NCI-H2081 (cell line): ENCODE measurements at places on chromosomes 2 and 18.

GRCh38 chr2:134259571-134259970, 5.7 kb downstream of the MGAT5 start:
- no peak for DNase-seq

DNA sequence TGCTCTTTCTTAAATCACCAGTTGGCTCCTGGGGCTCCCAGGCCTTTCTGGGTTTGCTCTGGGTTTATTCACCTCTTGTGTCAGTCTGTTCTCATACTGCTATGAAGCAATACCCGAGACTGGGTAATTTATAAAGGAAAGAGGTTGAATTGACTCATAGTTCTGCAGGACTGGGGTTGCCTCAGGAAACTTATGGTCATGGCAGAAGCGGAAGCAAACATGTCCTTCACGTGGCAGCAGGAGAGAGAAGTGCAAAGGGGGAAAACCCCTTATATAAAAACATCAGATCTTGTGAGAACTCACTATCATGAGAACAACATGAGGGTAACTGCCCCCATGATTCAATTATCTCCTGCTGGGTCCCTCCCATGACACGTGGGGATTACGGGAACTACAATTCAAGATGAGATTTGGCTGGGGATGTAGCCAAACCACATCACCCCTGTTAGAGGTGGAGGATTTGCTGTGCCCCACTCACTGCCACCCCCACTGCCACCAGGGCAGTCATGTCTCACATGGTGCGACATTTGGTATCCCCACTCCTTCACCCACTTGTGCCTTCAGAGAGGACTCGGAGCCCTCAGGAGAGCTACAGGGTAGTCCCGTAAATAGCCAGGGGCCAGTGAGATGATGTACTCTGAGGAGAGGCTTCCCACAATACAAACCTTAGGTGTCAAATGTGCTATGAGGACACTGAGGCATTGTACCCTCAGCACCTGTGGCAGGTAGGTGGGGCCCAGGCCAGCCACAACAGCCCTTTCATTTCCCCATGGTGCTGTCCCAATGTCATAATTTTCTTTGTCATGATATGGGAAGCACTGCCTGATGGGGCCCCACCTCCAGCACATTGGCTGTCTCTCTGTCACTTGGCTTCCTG, 35.7 kb downstream of the CDC42EP3 start:
- DNase-seq = no peak

GRCh38 chr18:49135877-49136276, 185.1 kb upstream of the SMAD7 start:
- DNase-seq = peak; percentile 33

GRCh38 chr2:164952057-164952702, 3.1 kb downstream of the SLC38A11 start:
- DNase-seq = no peak

GRCh38 chr2:230155359-230155758, 64.4 kb downstream of the SP110 start:
- no peak for DNase-seq

DNA sequence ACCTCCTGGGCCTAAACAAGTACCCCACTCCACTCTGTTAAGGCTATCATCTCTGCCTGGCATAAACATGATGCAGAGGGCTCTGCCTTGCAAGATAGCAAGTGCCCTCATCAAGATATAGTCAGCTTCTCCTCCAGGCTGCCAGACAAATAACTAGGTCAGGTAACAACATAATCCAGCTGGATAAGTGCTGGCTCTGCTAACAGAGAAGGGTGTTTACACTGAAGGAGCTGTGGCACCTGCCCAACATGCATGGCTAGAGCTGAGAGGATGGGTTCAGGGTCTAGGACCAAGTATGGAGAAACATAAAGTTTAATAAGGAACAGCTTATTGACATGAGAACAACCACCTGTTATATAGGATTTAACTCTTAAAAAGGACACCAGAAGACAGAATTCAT, 42.8 kb downstream of the DLGAP1 start:
- no peak for DNase-seq

DNA sequence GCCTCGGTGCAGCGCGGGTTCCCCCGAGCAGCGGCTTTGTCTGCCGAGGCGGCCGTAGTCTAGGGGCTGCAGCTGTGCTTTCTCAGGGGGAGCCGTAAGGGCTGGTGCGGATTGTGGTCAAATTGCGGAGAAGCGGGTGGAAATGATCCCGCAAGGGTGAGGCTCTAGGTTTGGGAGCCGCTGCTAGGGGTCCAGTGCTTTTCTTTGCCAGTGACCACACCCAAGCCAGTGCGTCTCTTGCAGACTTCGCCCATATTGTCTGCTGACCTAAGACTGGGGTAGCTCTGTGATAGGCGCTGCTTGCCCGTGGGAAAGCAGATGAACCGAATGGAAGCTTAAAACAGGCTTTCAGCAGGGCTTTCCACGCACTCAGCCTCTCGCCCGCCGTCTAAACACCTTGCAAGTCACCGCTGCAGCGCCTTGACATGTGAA, 2.1 kb downstream of the DPYSL5 start:
- DNase-seq = peak; percentile 30

GRCh38 chr18:79924814-79925731, 26.4 kb downstream of the SLC66A2 start:
- peak; percentile 55 for DNase-seq

- DNase-seq = no peak
Observed at GRCh38 chr2:235232449-235233433, 261.1 kb upstream of the AGAP1 start.

GRCh38 chr2:126913329-126913728, 14.6 kb downstream of the TEX51 start:
- DNase-seq = no peak

DNA sequence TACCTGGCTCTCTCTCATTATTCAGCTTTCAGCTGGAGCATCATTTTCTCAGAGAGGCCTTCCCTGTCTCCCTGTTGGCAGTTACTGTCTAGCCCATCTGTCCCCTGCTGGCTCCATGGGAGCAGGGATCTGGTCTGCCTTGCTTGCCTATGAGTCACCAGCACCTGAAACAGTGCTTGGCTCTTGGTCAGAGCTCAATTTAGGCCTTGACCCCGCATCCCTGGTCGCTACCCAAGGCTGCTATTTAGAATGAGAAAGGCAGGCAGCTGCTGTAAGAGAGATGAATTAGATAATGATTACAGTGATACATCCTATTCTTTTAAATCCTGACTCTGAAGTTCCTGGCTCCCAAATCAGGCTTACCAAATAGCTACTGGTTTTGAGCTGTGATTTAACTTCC, 32.9 kb downstream of the KCNE4 start:
- peak; percentile 62 for DNase-seq

- DNase-seq = no peak
Observed at GRCh38 chr2:71715241-71715750, 261.9 kb downstream of the DYSF start.

DNA sequence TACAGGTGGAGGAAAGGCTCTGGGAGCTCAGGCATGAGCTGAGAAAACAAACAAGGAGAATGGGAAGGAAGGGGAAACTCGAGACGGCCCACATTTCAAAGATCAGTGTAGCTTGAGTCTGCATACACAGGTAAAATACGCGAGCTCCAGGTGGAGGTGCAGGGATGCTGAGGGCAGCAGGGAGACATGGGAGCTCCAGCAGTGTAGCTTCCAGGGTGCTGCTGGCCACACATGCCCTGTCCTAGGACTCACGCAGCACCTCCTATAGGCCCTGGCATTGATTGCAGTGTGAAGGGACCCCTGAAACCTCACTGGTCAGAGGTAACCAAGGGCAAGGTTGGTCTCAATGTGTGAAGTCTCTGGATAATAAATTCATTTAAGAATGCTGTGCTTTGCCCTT, 362.8 kb upstream of the HS6ST1 start:
- no peak for DNase-seq

DNA sequence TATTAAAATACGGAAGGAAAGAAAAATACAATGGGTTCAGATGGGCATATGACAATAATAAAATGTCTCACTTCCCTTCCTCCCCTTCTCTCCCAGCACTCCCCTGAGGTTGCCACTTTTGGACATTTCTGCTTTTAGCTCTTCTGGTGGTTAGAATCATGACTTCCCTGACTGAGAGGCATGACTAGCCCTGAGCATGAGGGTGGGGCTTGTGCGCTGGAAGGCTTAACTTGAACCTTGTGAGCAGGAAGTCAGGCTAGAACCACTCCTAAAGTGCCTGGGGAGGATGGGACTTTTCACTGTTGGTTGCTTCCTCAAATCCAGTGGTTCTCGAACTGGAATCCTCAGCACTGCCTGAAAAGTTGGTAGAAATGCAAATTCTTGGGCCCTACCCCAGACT, 19.7 kb upstream of the ARHGAP25 start:
- DNase-seq = no peak

GRCh38 chr2:150472511-150472899, 15.0 kb downstream of the RND3 start:
- DNase-seq = no peak

- peak; percentile 34 for DNase-seq
Observed at GRCh38 chr2:173355866-173356508, 1.3 kb downstream of the CDCA7 start.

DNA sequence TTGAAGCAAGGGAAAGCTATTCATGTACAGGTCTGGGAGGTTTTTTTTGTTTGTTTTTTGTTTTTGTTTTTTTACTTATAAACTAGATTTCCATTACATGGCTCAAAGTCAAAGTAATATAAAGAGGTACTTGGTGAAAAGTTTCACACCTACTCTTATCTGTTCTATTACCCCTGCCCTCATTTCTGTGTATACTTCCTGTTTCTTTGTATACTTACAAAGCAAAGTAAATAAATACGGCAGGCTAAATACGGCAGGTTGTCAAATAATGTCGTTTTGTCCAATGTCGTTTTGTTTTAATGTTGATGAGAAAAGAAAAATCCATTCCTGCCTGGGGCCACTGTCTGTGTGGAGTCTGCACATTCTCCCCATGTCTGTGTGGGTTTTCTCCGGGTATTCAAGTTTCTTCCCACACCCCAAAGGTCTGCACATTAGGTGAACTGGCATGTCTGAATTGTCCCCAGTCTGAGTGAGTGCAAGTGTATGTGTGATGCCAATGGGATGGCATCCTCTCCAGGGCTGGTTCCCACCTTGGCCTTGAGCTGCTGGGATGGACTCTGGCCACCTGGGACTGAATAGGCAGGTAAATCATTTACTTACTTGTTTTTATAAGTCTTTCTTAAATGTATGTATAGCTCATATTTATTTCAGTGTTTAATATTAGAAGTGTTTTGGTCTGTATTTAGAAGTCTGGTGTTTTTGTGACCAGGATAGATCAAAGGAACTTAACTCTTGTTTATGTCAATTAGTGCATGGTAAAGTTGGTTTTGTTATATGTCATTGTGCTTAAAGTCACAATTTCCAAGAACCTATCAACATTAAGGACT, 13.4 kb downstream of the STAMBP start:
- no peak for DNase-seq

DNA sequence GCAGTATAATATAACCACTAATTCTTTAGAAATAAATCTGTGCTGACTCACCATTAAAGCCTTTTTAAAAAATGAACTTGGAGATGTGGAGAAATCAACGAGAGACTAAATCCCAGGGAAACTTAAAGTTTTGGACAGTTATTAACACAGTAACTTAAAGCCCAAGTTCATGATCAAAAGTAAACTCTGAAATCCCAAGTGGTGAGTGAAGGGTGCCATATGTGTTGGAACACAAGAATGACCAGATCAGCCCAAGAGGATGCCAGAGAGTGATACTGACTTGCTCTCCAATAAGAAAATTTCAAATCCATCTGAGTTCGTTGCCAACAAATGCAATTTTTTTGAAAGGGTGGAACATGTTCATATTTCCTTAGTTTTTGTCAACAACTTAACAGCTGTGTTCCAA, 838.1 kb upstream of the ACVR2A start:
- no peak for DNase-seq

GRCh38 chr2:26203906-26204305, 31.0 kb downstream of the GAREM2 start:
- DNase-seq = no peak

DNA sequence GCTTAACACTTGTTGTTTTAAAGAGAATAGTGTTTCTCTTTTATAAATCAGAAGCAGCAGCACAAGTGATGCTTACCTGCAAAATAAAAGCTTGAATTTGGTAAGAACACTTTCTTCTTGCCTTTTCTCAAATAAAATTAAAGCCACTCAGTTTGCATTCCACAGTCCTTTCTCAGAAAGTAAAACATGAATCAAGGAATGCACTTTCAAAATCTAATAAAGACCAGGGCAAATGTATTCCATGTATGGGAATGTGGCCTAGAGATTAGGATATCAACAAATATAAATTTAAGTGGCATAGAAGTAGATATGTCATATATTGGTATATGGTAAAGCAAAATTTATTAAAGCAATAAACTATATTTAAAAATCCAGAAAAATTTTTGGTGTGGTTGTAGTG, 352.8 kb downstream of the THSD7B start:
- no peak for DNase-seq

DNA sequence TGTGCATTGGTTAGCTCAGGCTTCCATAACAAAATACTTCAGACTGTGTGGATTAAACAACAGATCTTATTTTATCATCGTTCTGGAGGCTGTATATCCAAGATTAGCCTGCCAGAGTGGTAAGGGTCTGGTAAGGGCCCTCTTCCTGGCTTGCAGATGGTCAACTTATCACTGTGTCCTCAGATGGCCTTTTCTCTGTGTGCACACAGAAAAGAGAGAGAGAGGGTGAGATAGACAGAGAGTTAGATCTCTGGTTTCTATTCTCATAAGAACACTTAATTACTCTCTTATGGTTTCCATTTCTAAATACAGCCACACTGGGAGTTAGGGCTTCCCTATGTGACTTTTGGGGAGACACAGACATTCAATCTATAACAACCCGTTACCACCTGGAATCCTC, 1003.5 kb downstream of the TSN start:
- DNase-seq = no peak

DNA sequence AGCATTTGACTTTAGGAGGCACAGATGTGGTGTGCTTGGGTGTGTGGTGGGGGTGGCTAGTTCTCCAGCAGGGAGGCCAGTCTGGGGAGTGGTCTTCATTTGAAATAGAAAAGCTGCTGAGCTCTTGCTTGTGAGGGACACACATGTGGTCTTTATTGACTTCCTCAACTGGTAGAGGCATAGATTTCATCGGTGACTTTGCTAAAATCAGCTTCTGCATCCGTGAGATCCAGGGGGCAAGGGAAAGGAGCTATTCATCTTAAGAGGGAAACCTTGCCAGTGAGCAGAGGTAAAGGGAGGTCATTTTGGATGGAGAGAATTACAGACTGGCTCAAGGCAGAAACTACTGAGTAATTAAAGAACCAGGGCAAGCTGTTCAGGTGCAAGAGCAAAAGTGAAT, 4.7 kb downstream of the MAPRE3 start:
- DNase-seq = no peak

DNA sequence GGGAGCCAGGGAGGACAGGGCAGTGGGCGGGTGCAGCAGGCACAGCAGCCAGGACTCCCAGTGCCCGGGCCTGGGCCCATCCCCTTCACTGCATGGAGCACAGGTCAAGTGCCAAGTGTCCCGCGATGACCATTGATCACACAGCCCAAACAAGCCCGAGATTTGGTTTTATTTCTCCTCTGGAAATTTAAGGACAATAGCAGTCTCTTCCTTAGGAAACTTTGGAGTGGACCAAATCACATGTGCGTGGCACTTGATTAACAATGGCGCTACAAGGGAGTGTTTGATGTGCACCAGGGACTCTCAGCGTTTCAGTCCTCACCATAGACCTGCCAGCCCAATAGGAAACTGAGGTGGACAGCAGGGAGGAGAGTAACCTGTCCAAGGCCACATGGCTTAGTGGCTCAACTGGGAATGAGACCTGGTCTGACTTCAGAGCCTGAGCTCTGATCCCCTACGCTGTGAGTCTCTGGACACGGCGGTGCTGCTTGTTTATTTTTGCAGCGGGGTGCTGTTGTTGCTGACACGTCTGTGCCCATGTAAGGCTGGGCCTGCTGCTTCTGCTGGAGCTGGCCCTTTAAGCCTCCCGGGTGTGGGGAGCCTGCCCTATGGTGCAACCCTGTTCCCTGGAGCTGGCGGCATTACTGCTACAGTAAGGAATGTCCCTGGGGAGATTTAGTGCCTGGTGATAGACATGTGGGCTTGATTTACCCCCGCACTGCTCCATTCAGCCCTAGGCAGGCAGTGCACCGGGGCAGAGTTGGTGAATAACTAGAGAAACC, 194.2 kb downstream of the INHBB start:
- DNase-seq = peak; percentile 35
